Natural killer cell treated with Interleukin-12 subunit alpha and Interleukin-12 subunit beta and Interleukin-15 and Interleukin-18, amount 100 ng/mL, for 72 hours (primary cell): ENCODE measurements at places on chromosomes 1 and 21.
A peak's percentile ranks its signal among the peaks of the same experiment; 100 is the strongest.

GRCh38 chr1:41631154-41631553 is 146.7 kb upstream of the EDN2 start:
- DNase-seq, result no peak

DNA sequence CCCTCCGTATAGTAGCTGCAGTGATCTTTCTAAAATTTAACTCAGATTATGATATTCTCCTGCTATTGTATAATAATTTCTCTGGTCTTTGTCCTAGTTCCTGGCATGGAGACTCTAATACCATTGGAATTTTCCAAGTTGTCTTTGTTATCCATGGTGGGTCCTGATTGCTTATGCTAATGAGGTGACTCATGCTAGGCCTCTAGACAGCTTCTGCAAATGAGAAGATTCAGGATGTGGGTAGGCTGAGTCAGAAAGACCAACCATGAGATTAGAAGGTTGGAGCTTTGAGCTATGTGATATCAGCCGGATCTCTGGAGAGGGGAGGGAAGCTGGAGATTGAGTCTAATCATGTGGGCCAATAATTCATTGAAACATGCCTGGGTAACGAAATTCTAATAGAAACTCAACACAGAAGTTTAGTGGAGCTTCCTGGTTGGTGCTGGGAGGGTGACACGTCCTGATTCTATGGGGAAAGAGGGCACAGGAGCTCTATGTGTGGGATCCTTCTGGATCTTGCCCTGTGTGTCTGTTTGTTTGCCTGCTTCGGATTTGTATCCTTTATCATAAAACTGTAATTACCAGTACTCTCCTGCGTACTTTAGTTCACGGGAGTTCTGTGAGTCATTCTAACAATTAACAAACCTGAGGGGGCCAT is 73.2 kb upstream of the CNIH3 start:
- no peak for DNase-seq

DNA sequence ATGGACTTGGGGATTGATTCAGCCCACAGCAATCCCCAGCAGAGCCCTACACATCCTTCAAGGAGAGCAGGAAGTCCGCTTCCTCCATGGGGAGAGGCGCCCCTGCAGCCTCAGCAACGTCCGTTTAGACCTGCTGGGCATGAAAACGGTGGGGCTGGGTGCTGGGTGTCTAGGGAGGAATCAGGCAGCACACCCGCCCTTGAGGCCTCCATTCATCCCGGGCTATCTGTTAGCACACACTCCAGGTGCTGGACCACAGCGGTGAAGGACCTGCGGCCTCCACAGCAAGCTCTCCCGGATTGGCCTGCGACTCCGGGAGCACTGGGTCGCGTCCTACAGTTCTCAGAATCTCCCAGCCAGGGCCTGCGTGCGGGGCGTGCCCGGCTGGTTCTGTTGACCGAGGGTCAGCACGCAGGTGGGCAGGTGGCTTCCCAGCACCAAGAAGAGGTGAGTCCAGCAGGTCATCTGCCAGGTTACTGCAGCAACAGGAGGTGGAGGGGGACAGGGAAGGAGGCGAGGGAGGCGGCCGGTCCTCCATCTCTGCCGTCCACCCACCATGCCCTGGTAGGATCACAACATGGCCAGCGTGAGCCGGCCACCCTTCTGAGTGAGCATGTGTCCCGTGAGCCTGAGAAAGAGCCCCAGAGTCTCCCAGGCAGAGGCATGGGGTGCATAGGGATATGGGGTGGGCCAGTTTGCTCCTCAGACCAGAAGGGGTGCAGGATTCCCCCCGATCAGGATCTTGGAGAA is 96.6 kb downstream of the RIPK4 start:
- DNase-seq, result peak; percentile 53

DNA sequence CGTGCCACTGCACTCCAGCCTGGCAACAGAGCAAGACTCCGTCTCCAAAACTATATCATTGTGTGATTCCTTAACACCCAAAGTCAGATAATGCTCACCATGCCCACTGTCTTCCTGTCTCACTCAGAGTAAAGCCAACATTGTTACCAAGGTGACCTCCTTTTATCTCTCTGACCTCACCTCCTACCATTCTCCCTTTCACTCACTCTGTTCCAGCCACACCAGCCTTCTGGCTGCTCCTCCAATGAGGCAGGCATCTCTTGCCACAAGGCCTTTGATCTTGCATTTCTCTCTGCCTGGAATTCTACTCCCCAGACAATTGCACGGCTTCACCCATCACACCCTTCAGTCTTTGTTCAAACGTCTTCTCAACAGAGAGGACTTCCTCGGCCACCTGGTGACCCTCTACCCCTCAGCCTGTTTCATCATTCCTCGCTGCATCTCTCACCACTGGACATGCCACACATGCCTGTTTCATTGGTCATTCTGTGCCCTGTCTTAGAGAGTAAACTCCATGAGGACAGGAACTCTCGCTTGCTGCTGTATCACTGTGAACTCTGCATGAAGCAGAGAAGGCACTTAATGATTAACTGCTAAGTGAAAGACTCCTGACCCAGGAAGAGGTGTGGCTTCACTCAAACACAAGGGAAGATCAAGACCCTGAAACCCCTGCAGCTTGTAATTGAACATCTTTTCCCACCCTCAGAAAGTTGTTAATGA is 67.1 kb upstream of the CAPZB start:
- DNase-seq, result no peak

GRCh38 chr1:23564529-23565122 is 5.3 kb upstream of the ID3 start:
- no peak for DNase-seq

GRCh38 chr1:178330153-178330552 is 166.6 kb downstream of the CLEC20A start:
- DNase-seq, result no peak

DNA sequence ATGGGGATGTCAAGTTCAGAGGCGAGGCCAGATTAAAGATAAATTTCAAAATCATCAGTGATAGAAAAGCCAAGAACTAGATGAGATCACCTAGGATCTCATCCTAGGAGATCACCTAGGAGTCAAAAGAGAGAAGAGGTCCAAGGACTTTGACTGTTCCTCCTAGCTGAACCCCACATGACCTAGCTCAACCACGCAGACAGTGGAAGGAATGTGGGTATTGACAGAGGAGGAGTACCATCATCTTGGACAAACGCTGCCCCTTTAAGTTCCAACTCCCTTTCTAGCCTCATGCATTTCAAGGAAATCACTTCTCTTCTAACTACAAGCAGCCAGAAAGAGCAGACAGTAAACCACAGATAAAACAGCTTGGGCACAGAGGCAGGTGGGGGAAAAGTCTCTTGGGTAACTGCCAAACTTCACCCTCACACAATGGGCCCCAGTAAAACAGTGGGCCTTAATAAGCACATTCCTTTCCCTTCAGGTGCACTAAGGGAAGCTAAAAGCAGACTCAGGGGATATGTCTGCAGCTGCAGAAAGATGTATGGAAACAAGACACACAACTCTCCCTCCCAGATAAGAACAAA is 12.5 kb upstream of the FAM76A start:
- DNase-seq, result no peak

- no peak for DNase-seq
These were observed 137.5 kb downstream of the RYR2 start for GRCh38 chr1:237179503-237179902.

- no peak for DNase-seq
These were observed 6.8 kb downstream of the MAP7D1 start for GRCh38 chr1:36162680-36163239.

DNA sequence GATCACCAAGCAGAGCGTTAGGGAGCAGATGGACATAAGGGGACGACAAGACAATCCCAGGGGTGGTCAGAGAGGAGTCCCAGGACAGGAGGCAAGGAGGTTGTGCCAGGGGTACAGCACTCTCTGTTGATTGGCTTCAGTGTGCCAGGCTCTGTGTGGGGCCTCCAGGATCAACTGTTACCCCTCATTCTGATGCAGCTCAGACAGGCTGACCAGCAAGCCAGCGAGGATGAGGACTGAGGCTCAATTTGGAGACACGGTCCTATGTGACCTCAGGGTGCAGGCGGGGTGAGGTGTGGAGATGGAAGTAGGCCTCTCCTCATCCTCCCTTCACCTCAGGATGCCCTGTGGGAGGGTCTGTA is 4.0 kb downstream of the HYI start:
- DNase-seq, result no peak

DNA sequence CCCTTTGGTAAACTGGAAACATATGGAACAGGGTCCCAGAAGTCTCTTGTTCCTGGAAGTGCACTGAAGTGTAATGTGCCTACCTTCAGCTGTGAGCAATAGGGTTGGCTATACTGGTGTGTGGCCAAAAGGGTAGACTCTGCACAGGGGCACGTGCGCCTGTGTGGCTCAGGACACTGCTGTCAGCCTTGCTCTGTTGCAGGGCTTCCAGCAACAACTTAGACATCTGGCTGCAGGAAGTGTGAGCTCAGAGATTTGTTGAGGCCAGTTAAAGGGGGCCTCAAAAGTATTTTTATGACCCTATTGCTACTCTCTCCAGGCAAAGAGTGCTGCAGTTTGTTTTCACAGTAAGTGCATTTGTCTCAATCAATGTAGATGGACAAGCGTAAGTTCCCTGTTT is 7.5 kb downstream of the CTPS1 start:
- DNase-seq, result no peak

- no peak for DNase-seq
These were observed 95.6 kb upstream of the IRF2BP2 start for GRCh38 chr1:234705615-234706014.

- DNase-seq, result no peak
These were observed 31.5 kb downstream of the JAK1 start for GRCh38 chr1:64934878-64935275.

GRCh38 chr21:26332867-26333266 is 162.3 kb upstream of the APP start:
- no peak for DNase-seq

DNA sequence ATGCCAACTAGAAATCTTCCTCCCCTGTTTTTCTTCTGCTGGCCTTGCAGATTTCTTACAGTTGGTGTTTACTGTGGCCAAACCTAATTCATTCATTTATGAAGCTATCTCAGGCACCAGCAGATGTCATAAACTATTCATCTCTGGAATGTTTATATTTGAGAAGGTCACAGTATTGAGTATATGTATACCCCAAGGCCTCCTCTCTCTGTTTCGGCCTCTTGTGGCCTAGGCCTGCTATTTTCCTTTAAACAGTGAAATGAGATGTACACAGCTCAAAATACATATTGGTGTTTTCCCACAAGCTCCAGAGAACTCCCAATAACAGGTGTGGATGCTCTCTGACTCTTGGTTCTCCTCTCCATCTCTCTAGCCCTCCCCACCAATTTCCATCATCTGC is 520.7 kb upstream of the CAMK1G start:
- DNase-seq, result no peak

- peak; percentile 18 for DNase-seq
These were observed 25.7 kb downstream of the VPS26C start for GRCh38 chr21:37241426-37241825.

DNA sequence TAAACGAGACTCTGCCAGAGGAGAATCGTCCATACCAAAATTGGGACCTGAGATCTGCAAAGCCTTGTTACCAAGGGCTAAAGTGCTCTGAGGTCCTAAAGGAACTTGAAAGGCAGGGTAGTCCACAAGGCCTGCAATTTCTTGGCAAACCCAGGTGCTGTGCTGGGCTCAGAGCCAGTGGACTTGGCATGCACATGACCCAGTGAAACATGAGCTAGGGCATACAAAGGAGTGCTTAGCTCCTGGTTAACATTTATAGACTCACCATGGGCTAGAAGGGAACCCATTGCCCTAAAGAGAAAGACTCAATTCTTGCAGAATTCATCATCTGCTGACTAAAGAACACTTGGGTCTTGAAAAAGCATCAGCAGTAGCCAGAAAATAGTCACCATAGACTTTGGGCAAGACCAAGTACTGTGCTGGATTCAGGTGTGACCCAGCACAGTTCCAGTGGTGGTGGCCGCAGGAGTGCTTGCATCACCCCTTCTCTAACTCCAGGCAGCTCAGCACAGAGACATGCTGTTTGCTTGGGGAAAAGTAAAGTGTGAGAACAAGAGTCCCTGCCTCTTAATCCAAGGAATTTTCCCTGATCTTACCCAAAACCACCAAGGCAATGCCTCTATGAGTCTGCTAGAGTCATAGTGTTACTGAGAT is 1069.4 kb upstream of the ADGRL2 start:
- DNase-seq, result no peak

DNA sequence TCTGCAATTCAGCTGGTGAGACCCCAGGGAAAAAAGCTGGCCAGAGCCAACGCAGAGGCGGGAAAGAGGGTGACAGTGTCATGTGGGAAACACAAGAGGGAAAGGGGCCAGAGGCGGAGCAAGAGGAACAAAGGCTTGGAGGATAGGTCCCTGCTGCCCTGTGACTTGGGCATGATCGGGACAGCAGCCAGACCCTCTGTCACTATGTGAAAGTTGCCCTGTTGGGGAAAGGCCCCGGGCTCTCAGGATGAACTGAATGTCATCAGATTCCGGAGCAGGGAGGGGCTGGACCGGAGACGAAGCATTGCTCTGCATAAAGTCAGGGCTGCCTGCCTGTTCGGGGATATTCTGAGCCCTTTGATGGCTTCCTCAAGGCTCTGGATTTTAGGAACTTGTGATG is 5.7 kb upstream of the ELF3 start:
- DNase-seq, result no peak

- no peak for DNase-seq
These were observed 30.0 kb downstream of the SOX13 start for GRCh38 chr1:204102739-204103430.

DNA sequence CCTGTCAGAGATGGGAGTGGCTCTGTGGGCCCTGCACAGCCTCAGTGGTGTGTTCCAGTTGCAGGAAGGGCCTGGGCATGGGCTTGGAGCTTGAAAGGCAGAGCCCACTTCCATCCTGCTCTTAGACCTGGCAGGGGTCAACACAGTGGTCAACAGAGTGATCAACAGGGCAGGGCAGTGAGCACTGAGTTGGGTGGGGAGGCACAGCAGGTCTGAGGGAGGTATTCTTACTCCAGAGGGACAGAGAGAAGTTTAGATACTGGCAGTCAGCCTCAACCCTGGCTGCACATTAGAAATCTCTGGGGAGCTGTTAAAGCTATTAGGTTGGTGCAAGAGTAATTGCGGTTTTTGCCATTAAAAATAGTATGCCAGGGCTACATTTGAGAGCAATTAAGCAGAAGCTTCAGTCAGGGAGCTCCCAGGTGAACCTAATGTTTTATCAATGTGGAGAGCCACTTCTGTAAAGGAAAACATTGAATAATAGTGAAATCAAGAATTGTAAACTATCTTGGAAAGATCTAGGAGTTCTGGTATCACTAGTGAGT is 37.7 kb downstream of the SH3BGR start:
- no peak for DNase-seq

DNA sequence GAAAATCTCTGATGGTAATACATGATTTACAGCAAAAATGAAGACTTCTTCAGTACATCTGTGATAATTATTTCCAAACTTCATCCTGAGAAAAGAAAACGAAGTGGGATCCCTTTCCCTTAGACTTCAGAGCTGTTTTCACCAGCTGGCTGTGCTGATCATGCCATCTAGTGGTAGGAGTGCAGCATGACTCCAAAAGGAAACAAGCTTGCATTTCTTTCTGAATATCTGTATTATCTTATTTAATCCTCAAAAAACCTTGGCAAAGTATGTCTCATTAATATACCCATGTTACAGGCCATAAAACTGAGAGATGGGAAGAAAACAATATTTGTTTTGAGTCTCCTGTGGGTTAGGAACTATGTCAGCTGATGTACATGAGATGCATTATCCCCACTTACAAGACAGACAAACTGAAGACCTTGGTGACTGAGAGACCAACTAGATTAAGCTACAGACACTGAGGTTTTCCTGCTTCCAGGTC is 9.8 kb upstream of the GJA8 start:
- no peak for DNase-seq

- no peak for DNase-seq
These were observed 9.9 kb upstream of the SLC45A3 start for GRCh38 chr1:205690122-205690756.
